ENCODE measurements at places on chromosomes 6 and 20.
A peak's percentile ranks its signal among the peaks of the same experiment; 100 is the strongest.

DNA sequence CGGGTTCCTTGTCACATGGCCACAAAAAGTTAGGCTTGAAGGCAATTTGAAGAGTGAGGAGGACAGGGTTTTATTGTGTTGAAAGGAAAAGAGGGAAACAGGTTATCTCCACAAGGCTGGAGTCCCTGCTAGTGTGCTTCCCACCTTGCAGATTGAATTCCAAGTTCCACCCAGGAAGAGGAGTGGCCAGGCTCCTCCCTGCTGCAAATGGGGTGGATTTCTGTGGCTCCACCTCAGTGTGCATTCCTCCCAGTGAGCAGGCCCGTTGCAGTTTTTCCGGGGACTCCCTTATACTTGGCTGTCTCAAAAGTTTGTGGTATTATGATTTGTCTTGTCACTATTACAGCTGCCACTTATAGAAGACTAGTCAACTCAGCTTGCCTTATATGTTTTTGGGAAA is 281.8 kb upstream of the PLCB4 start:
- DNase-seq = no peak

DNA sequence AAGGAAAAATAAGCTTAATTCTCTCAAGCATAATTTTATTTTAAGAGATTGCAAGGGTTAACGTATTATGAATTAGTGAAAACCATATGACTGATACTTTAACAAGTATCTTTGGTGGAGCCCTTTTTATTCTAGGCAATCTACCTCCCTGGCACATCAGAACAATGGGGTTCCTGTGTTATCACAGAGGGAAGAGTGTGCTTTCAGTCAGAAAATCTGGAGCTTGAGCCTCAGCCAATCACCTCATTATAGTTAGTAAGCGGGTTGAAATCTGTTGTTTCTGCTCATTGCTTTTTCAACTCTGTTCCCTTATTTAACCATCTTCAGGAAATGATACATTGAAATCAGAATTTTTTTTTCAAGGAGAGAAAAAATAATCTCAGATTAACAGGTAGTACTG is 391 bp downstream of the ADGRF1 start:
- DNase-seq = no peak

- DNase-seq = no peak
Observed at GRCh38 chr6:28776269-28777146, 147.3 kb downstream of the TRIM27 start.

DNA sequence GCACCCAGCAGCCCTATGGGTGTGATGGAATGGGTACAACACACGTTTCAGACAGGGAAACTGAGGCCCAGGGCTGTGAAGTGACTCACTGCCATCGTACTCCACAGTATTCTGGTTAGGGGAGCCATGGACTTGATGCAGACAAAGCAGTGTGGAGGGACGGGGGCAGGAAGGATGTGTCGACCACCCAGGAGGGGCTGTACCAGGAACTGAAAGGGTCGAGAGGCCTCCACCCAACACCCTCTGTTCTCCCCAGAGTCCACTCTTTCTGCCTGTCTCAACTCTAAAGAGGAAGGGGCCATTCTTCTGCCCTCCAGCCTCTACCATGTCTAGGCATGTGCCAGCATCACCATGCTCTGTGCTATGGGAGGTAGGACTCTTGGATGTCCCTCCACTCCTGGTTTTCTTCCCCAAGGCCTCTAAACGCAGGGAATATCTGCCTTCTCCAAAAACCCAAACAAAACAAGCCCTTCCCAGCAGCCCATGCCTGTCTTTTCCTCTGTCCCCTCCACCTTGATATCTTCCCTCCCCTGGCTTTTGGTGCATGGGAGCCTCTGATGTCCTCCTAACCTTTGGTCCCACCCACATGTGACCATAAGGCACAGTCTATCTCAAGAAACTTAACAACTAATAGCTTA is 7.4 kb downstream of the SLC22A1 start:
- DNase-seq = no peak

- DNase-seq = no peak
Observed at GRCh38 chr6:1473166-1473565, 83.8 kb downstream of the FOXF2 start.

DNA sequence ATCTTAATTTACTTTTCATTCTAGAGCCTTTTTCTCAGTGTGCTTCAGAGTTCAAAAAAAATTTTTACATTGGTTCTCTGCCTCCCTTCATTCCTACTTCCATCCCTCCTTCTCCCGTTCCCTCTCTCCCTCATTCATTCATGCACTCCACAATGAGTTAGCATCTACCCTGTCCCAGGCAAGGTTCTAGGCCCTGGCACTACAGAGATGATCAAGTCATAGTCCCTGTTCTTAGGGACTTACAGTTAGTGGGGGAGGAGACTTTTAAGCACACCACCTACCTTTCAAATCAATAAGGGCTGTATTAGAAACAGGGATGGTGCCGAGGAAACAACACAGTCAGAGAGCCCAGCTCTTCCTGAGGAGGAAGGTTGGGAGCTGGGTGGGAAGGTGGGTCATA is 40.3 kb downstream of the MAP3K5 start:
- DNase-seq = no peak

DNA sequence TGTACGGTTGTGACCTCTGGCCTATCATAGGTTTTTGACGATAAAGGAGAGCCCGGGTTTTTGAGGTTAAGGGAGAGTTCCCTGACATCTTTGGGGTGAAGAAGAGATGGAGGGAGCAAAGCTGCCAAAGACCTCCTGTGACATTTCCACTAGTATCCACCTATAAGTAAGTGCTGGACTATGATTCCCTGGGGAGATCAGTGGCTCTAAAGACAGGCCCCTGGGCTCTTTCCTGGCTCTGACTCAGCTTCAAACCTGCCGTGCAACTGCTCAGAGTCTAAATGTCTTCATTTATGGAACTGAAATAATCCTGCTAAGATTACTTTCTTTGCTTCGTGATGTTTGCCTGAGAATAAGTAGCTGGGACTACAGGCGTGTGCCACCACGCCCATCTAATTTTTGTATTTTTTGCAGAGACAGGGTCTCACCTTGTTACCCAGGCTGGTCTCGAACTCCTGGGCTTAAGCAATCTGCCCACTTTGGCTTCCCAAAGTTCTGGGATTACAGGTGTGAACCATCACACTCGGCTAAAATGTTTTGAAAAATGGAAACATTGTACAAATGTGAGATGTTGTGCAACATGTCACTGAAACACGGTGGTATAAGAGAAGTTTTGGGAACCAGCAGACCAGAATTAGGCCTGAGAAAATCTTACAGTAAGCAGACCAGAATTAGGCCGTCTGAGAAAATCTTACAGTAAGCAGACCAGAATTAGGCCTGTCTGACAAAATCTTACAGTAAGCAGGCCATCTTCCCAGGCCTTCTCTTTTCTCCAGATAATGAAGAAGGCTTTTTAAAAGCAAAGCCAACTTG is 1.1 kb upstream of the PAQR8 start:
- no peak for DNase-seq

- DNase-seq = no peak
Observed at GRCh38 chr6:4128072-4128471, 7.3 kb downstream of the ECI2 start.

DNA sequence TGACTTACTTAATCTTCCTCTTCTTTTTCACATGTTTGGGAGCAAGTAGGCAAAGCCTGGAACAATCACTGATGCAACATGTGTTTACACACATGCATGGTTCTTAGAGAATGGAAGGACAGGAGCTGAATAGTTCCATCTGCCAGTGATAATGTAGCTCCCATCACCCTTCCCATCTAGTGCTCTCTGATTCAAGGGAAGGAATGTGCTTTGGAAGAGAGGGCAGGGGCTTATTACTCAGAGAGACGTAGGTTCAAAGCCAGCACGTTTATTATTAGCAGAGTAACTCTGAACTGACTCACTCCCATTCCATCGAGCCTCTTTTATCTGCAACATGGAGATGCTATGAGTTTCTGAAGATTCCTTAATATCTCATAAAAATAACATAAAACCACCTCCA is 211.9 kb downstream of the GMPR start:
- no peak for DNase-seq

GRCh38 chr6:163971841-163972838 is 557.6 kb downstream of the QKI start:
- DNase-seq = no peak

GRCh38 chr6:166192557-166192956 is 24.9 kb upstream of the TBXT start:
- DNase-seq = no peak

DNA sequence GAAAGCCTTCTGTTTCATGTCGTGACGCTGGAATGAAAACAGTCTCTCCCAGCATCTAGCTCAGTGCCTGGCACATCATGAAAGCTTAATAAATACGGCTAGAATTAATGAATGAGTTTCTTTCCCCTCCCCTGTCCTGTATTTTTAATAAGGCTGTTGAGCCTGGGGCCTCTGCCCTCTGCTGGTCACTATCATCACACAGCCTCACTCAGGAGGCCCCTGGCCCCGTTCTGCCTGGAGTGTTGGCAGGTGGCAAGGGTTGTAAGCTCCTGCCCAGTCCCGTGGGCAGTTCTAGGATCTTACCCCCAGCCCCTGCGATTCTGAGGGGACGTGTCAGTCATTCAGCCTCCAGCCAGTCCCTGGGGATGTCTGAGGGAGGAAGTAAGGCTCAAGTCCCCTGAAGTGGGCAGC is 41.4 kb downstream of the PHACTR3 start:
- no peak for DNase-seq

GRCh38 chr20:1119128-1119505 is 715 bp downstream of the PSMF1 start:
- DNase-seq = no peak

GRCh38 chr6:85113934-85114580 is 335.8 kb upstream of the NT5E start:
- DNase-seq = no peak

GRCh38 chr6:47810885-47811284 is 29.1 kb downstream of the OPN5 start:
- no peak for DNase-seq

DNA sequence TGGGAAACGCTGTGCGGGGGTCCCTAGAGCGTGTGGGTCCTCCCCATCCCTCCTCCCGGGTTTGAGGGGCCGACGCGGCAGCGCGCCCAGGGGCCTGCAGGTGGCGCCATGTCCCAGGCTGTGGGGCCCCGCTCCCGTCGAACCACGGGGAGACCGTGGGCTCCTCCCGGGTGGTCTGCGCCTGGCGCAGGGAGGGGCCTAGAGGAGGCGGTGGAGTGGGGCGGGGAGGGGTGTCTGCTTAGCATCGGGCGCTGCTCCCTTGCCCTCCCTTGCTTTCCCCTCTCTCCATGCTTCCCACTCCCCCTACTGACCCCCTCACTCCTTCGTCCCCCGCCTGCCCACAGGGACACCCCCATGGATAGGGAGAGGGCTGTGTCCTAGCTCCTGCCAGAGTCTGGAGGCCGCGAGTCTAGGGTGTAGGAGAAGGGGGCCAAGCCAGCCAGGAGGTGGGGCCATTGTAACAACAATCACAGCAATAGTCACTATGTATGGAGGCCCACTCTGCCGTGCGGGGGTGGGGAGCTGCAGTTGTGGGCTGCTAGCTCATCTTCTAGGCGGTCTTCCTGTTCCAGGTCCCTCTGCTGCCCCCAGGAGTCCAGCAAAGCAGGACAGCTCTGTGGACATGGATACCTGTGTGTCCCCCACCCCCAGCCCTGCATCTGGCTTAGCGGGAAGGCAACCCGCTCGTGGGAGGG is 51.7 kb downstream of the CHMP4B start:
- peak; percentile 36 for DNase-seq

- no peak for DNase-seq
Observed at GRCh38 chr6:69880601-69881000, 14.2 kb downstream of the COL19A1 start.

DNA sequence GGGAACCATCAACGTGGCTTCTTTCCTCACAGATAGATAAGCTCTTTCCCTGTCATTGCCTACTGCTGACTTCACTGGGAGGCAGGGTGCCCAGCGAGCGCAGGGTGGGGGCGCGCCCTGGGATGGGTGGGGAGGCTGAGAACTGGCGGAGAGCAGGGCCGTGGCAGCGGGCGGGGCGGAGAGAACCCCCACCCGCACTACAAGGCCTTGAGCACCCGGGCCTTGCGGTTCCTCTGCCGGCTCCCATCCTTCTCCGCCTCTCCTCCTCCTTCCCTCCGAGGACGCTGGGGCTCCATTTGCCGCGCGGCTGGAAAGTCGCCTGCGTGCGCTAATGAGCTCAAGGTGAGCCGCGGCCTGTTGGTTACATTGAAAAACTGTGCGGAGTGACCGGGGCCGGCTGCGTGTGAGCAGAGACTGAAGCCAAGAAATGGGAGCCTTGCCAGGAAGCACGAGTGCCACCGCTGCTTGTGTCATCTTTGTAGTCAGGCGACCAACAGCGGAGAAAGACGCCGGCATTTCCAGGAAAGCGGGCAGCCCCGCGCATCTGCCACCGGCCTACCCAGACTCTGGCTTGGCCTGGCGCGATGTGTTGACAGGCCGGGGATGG is 963.5 kb upstream of the SLC35B3 start:
- no peak for DNase-seq

DNA sequence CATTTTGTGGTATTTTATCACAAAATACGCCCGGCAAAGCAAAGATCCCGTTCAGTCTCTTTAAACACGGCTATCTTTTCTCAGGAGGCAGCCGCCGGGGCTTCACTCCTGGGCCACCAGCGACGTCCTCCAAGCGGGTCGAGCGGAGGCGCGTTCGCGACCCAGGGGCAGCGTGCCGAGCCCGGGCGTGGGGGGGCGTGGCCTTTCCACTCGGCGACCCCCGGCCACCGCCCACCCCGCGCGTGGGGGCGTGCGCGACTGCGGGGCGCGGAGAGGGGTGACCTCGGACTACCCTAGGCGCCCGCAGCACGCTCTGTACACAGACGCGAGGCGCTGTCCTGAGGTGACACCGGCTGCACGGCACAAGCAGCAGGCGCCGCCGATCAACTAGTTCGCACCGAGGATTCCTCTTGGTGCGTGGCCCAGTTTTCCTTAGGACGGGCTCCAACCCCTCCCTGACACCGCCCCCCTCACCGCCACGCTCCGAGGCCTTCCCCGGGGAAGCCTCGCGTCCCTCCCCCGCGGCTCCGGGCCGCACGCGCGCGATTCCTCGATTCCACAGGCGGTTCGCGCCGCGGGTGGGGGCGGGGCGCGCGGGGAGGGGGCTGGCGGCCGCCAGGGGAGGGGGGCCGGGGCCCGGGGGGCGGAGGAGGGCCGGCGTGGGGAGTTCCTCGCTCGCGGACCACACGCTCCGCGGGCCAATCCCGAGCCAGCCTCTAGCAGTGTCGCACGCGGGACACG is 1.1 kb upstream of the JARID2 start:
- DNase-seq = peak; percentile 65

DNA sequence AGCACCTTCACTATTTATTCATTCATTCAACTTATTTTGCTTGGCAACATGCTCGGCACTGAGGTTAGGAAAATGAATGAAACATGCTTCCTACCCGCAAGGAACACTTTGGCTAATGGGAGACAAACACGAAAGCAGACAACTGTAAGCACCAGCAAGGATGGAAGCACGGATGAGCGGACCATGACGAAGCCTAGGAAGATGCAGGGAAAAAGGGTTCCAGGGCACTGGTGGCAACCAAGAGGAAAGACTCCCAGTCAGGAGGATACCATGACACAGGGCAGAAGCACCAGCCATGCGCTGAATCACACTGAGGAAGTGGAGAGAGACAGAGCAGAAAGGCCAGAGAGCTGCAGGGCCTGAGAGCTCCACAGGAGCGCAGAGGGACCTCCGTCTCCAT is 9.8 kb downstream of the PDE10A start:
- no peak for DNase-seq
